ENCODE measurements at places on chromosomes 5 and 9.
A peak's percentile ranks its signal among the peaks of the same experiment; 100 is the strongest.

GRCh38 chr9:6230037-6230780, 14.6 kb downstream of the IL33 start:
- DNase-seq: no peak

GRCh38 chr9:7125231-7125630, 367.5 kb downstream of the KDM4C start:
- no peak for DNase-seq

DNA sequence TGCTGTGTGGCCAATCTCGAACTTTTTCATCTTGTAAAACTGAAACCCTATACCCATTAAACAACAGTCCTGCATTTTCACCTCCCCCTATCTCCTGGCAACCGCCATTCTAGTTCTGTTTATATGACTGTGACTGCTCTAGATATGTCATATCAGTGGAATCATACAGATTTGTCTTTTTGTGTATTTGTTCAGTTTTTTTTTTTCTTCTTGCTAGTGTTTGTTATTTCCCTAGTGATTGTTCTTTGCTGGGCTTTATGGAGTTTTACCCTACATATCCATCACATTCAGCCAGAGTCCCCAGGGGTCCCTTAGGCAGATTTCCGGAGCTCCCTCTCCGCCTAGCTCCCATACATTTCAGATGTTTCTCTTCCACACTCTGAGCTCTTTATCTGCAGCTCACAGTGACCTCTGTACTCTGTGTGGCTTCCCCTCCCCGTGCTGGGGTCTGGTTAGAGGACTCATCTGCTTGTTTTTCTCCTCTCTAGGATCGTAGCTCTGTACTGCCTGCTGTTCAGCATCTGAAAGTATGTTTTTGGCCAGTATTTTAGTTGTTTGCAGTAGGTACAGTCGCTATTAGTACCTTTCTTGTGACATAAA, 25.1 kb upstream of the CARTPT start:
- DNase-seq: no peak

GRCh38 chr5:141747152-141748141, 65.4 kb upstream of the ARAP3 start:
- DNase-seq: no peak

DNA sequence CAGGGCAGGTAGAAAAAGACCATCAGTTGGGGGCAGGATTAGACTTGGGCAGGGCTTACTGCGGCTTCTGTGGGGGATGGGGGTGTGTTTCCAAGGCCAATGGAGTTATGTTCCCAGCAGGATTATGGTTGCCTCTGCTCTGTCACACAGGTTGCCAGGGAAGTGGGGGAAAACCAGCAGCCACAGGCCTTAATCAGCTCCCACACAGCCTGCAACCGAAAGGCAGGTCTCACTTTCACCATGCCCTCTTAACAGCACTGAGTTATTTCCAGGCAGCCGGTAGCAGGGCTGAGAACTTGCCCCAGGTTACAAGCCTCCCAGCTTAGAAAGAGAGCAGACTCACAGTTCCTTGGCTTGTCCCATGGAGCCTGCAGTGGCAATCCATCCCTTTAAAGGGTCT, 205.5 kb downstream of the FGF10 start:
- DNase-seq: no peak

GRCh38 chr9:137029058-137029936, 1.3 kb upstream of the ABCA2 start:
- peak; percentile 43 for DNase-seq

DNA sequence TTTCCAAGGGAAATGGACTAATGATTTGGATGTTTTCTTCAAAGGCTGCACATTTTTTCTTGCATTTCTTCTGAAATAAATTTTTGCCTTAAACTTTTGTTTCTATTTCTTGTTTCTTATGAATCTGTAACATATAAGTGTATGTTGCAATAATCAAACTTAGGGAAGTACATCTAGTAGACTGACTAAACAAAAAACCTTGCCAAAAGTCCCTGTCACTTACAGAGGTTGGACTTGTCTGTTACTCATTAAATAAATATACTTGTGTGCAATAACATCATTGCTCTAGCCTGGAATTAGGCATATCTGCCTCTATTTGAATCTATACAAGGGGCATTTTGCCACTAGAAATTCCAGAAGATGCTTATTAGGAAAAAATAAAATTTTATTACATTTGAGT, 56.6 kb downstream of the C6 start:
- DNase-seq: no peak

GRCh38 chr5:135170500-135170899, 136.5 kb upstream of the PITX1 start:
- DNase-seq: no peak

DNA sequence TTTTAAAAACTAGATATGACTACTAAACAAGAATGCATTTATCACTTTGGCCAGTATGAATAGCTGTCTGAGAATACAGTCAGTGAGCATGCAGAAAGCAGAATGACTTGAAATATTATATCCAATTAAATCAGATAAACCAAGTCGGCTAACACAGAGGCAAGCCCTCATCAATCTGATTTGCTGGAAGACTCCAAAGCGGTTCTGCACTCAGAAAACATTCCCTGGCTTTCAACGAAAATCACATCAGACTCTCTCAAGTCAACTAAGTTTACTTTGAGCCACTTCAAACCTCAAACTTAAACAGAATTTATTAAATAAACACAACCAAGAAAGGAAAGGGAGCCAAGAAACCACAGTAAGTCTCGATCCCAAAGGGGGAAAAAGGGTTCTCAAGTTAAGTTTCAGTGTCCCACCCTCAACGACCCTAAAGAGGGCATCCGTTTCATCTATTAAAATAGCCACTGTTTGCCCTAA, 1.4 kb downstream of the MYO10 start:
- no peak for DNase-seq

DNA sequence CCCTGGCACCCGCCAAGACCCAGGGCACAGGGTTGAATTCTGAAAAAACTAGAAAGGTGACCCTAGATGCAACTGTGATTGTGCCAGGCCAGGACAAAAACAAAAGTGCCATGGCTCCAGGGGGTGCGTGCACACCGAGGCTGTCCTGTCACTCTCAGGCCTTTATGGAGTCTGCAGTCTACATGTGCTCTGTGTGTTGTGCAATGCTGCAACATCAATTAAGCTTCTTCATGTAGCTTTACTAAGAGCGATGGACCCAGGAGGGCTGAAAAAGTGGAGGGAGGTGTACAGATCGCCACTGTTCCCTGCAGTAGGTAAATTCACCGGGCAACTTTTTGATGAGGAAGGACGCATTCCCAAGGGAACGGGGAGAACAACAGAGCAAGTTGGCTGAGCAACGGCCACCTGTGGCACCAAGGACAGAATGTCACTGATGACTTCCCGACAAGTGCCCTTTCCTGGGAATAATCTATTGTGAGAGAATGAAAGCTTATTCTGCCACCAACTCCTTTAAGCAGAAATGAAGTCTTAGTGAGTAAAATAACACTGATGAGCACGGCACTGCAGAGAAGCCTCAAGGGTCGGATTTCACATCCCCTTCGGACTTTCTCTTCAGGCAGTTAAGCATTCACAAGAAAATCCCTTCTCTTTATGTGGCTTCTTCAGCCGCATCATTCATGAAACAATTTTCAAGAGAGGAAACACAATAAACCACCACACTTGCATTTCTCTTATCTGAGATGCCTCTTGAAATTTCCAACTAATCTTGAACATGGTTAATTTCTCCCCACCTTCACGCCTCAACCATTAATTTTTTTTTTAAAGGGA, 149.6 kb downstream of the DROSHA start:
- DNase-seq: no peak

GRCh38 chr5:64518793-64519192, 13.0 kb downstream of the RGS7BP start:
- DNase-seq: no peak

- no peak for DNase-seq
These were observed 1804.6 kb upstream of the ACO1 start for GRCh38 chr9:30579810-30580209.

GRCh38 chr5:179250561-179251225, 94.6 kb downstream of the ADAMTS2 start:
- no peak for DNase-seq

GRCh38 chr5:149636191-149636860, 55.0 kb downstream of the ARHGEF37 start:
- no peak for DNase-seq

GRCh38 chr5:103375863-103376591, 117.5 kb downstream of the MACIR start:
- no peak for DNase-seq

DNA sequence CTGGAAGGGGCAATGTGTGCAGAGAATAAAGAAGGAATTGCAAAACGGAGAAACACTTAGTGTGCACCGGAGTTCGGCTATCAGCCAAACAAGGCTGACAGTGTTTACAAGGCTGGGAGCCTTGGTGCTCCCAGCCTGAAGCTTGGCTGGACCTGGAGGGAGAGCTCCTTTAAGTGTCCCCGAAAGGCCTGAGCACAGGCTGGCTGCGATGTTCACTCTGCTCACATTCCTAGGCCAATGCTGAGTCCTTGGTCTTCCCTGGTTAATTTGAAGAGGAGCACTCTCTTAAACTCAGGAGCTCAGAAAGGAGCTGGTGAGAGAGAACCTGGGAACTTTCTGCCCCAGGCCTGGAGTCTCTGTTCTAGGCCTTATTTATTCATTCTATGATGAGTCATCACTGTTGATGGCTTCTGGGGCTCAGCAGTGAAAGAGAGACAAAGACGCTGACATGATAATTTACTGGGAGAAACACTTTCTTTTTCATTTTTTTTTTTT, 88.6 kb upstream of the MYO10 start:
- DNase-seq: no peak

DNA sequence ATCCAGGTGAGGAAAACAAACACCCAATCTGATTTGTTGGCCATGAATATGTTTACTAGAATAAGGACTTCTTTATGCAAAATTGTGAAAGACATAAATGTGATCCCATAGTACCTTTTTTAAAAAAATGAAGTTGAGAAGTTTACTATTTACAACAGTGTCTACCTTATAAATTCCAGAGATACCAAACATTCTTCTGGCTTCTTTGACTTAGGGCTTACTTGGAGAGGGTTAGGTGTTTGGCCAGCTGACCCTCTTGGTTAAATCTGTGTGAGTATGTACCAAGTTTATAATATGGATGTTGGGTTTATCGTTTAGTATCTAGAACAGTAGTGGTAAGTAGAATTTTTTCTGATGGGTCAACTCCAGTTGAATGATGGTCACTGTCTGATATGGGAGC, 212.3 kb downstream of the DOCK8 start:
- no peak for DNase-seq

DNA sequence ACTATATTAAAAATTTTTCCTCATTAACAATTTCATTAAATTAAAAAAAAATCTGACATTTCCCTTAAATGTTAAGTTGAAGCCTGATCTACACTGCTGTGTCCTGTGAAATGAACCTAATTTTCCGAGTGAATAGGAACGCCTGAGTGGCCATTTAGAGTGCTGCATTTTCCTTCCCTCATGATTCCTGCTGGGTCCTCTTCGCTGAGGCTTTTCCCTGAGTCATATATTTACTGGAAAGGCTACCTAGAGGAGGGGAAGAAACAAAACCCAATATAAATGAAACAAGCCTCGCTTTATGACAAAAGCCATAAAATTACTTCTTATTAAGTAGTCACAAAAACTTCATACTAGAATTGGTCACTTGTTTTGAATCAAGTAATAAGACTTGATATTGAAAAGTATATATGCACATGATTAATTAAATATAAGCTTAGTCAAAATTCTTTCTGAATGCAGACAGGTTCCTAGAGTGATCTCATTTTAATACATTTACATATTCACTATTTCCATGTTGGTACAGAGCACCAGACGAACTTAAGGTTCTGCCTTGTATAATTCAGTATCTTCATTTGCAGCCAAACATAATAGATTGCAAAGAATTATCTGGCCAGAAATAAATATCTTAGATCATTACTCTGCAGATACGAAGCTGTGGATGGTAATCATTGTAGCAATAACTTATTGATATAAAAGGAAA, 6.3 kb upstream of the ISCA1 start:
- no peak for DNase-seq

GRCh38 chr5:39369123-39369815, 5.0 kb upstream of the C9 start:
- DNase-seq: no peak

- DNase-seq: no peak
These were observed 1.4 kb downstream of the IRF1 start for GRCh38 chr5:132489051-132489770.

- DNase-seq: no peak
These were observed 155.6 kb upstream of the VLDLR start for GRCh38 chr9:2465921-2466460.

- DNase-seq: no peak
These were observed 239.0 kb downstream of the FSTL4 start for GRCh38 chr5:133373121-133373870.

GRCh38 chr5:66285343-66285922, 141.3 kb downstream of the SREK1 start:
- no peak for DNase-seq

- no peak for DNase-seq
These were observed 5.2 kb downstream of the GM2A start for GRCh38 chr5:151258201-151258611.

DNA sequence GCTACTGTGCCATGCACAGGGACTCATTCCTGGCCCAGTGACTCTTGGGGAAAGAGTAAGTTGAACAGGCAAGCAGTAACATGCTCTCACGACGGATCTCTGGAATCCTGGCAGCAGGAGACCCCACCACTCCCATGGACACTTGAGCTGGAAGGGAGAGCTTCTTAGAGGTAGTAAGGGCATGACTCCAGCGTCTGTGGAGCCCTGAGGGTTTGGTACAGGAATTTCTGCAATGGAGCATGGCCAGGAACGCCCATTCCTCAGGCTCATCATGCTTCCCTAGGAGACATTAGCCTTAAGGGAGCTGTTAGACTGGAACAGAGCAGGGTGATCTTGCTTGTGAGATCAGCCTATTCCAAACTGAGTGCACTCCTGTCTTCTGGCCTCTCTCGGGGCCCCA, 212.9 kb downstream of the MAT2B start:
- DNase-seq: no peak

GRCh38 chr5:52856564-52856963, 68.8 kb downstream of the ITGA1 start:
- DNase-seq: no peak

GRCh38 chr5:55993013-55993412, 1.8 kb downstream of the IL6ST start:
- DNase-seq: no peak

GRCh38 chr5:140398379-140398811, 3.2 kb upstream of the ANKHD1 start:
- no peak for DNase-seq

- no peak for DNase-seq
These were observed 15.6 kb upstream of the CD74 start for GRCh38 chr5:150428106-150428876.

GRCh38 chr5:141947316-141947715, 10.7 kb downstream of the PCDH12 start:
- DNase-seq: no peak

Data from activated CD4-positive, CD25-positive, alpha-beta regulatory T cell (primary cell).